ENCODE measurements at places on chromosomes 1 and 21. TPM values are rescaled to one million over a fixed set of nuclear protein-coding genes. Genes with fewer than 3 reads are reported as not detected.

PDZK1IP1 gene
- 0.33 TPM for total RNA-seq

DNA sequence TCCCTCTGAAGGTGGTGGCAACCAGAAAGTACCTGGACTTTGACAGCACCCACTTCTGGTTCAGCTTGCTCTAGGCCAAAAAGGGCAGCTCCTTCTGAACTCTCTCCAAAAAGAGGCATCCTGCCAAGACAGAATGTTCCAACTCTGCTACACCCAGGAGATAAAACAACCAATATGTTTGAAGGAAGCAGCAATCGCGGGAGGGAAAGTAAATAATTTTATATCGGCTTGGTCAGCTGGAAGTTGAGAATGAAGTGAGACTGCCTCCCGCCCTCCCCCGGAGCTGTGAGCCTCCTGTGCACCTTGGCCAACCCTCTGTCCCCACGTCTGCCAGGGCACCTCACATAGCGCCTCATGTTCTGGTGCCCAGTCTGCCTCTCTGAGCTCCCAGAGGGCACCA lies 130.3 kb upstream of the ATP1A1 start:
- no peak for DNase-seq
- no peaks in the 10 kb centered on the region for H3K36me3 ChIP-seq
- H3K4me1 ChIP-seq = no peaks in the 10 kb centered on the region
- no peak overlapping the region for H3K4me3 ChIP-seq

DNA sequence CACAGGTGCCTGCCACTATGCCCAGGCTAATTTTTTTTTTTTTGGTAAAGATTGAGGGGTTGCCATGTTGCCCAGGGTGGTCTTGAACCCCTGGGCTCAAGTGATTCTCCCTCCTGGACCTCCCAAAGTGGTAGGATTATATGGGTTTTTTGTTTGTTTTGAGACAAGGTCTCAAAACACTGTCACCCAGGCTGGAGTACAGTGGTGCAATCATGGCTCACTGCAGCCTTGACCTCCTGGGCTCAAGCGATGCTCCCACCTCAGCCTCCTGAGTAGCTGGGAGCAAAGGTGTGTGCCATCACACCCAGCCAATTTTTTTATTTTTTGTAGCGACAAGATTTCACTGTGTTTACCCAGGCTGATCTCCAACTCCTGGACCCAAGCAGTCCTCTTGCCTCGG lies 8.9 kb upstream of the RCAN3 start:
- H3K27me3 ChIP-seq = peaks cover 38% of the 10 kb centered on the region
- H3K4me1 ChIP-seq = no peaks in the 10 kb centered on the region
- H3K4me3 ChIP-seq = no peak overlapping the region
- H3K36me3 ChIP-seq = no peaks in the 10 kb centered on the region
- no peak overlapping the region for H3K27ac ChIP-seq

DNA sequence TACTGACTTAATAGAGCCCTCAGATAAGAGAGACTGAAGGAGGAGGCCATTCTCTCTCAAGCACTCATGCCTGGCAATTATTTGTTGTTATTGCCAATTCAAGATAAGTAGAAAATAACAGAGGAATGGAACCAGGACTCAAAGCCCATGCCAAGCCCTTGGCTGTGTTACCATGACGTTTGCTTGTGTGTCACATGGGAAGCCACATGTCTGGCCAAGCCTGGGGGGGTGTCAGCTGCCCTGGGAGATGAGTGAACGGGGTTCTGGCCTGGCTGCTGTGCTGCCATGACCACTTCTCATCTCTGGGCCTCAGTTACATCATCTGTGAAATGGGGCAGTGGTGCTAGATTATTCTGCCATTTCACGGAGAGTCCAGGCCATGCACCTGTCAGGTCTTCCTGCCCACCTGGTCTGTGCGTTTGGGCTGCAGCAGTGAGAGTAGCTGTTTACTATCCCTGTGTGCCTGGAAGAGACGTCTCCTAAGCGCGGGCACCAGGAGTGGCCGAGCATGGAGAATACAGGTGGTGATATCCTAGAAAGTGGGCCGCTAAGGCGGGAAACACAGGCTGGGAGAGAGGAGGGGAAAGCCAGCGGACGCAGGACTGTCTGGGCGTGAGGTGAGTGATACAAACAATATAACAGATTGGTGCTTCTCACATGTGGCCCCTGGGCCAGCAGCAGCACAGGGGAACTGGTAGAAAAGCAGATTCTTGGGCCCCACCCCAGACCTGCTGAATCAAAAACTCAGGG lies 67.8 kb downstream of the MAN1C1 start:
- H3K36me3 ChIP-seq = no peaks in the 10 kb centered on the region
- no peak for DNase-seq
- peaks cover 74% of the 10 kb centered on the region for H3K27me3 ChIP-seq
- no peaks in the 10 kb centered on the region for H3K4me1 ChIP-seq
- no peak overlapping the region for H3K4me3 ChIP-seq

DNA sequence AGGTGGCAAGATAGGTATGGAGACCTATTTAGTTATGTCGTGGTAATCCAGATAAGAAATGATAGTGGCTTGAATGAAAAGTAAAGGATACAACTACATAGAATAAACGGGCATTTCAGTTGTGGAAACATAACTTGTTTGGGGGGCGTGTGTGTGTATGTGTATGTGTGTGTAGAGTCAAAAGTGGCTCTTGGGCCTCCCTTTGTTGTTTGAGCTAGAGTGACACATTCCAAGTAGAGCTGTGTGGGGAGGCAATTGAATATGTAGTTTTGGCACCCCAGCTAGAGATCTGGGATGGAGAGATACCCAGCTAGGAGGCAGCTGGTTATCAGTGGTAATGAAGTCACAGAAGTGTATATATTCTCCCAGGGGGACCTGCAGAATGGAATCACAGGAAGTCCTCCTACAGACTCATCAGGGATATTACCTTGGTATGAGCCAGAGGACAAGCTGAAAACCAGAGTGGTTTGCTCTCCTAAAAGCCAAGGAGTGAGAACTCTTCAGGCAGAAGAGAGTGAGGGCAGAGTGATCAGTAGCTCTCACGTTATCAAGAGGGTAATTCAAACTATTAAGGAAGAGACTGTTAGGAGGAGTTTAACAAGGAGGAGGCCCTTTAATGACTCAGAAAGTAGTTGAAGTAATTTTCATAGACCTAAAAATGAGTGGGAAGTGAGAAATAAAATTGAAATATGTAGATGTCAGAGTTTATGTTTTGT lies 5.1 kb downstream of the CR1L start:
- peak overlapping the region; percentile 88 for H3K27ac ChIP-seq
- no peaks in the 10 kb centered on the region for H3K27me3 ChIP-seq
- peak; percentile 90 for DNase-seq

DNA sequence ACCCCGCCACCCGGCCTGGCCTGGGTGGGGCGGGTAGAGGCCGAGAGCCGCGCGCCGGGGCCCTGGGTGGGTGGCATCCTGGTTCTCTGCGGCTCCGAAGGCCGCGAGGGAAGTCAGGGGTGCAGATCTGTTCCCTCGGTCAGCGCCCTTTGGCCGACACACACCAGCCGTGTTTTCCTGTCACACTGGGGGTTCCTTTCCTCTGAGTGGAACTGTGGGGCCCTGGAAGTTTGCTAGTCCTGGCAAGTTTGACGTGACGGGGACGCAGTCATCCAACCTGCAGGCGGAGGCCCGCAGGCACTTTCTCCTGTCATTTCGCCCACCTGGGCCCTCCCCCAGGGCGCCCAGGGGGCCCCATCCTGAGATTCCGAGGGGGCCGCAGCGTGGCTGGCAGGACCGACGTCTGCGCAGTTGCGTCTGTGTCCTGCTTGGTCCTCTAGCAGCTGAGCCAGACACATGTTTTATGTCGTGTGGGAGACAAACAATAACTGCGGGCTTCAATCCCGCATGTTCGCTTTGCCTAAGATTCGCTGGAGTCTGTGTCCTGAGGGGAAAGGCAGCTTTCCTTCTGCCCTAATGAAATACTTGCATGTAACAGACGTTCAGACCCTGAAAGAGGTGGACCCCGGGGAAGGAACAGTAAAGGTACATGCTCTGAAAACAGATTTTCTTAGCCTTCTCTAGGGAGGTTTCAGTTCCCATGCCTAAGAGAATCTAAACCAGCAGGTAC lies 1.5 kb downstream of the FAM163A start:
- peaks cover 42% of the 10 kb centered on the region for H3K27me3 ChIP-seq
- H3K4me1 ChIP-seq = no peaks in the 10 kb centered on the region
- no peak for DNase-seq
- no peak overlapping the region for H3K27ac ChIP-seq

FMO3 gene
- 0.22 TPM for total RNA-seq

DNA sequence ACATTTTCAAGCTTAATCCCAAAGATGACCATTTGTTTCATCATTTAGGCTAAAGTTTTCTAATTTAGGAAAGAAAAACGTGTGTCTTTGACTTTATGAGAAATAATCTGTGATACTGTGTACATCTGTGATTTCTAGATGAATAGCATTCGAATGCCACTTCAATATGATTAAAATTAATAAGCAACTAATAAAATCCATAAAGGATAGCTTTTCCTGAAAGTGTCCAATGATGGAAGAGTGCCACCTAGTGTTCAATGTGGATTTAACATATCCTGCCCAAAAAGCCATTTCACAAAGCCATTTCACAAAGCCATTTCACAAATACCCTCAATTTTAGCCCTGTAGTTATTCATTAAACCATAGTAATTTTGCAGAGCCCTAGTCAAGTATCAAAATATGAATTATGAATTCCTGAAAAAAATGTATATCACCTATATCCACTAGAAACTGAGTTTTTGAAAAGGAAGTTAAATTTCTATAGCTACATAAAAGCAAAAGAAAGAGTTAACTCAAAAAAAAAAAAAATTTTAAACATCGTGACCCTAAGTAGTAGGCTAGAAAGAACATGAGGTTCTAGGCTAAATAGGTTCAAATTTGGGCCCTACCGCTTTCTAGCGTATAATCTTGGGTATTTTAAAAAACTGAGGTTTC lies 19.1 kb downstream of the NME7 start:
- no peak overlapping the region for H3K27ac ChIP-seq
- no peaks in the 10 kb centered on the region for H3K27me3 ChIP-seq
- H3K4me3 ChIP-seq = no peak overlapping the region
- DNase-seq = peak; percentile 27

GRCh38 chr1:115429884-115430283 lies 91.8 kb upstream of the NGF start:
- no peak overlapping the region for H3K4me3 ChIP-seq
- H3K27ac ChIP-seq = no peak overlapping the region
- no peaks in the 10 kb centered on the region for H3K4me1 ChIP-seq

DNA sequence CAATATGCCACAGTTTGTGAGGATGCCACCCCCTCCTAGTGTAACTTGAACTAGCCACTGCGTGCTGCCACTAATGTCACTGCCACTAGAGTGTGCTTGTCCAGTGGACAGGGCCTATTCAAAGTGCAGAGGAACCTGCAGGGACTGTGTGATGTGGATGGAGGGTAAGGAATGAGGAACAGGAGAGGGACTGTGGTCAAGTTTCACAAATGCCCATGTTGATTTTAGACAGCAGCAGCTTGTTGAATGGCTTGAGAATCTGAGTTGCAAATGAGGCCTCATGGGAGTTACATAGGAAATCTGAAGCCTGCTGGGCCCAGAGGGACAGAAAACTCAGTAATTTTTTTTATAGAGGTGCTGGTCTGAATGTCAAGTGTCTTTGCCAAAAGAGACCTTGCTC lies 112.3 kb downstream of the HHAT start:
- no peaks in the 10 kb centered on the region for H3K36me3 ChIP-seq
- H3K4me1 ChIP-seq = no peaks in the 10 kb centered on the region
- H3K27me3 ChIP-seq = no peaks in the 10 kb centered on the region
- H3K27ac ChIP-seq = no peak overlapping the region
